ENCODE measurements at places on chromosomes 16 and 17.

DNA sequence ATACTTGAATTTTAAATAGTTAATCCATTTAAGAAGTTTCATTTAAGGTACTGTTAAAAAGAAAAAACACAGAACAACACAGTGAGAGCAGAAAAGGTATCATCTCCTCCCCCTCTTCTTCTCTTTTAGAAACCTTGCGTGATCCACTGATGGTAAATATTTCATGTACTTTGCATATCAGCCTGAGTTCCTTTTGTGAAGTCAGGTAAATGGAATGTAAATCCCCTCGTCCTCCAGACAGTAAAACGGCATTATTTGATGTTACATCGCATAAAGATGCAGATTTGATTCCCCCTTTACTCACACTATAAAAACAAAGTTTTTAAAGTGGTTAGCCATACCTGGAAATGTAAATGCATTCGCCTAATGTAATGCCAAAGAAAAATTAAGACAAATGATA is 234.4 kb downstream of the WWOX start:
- no peak for DNase-seq

GRCh38 chr17:42760652-42761581 is at the start of gene RAMP2:
RAMP2 (plus strand) TSS chr17:42761227; CDS start chr17:42761262, 35 bp downstream.
- no peak for DNase-seq

DNA sequence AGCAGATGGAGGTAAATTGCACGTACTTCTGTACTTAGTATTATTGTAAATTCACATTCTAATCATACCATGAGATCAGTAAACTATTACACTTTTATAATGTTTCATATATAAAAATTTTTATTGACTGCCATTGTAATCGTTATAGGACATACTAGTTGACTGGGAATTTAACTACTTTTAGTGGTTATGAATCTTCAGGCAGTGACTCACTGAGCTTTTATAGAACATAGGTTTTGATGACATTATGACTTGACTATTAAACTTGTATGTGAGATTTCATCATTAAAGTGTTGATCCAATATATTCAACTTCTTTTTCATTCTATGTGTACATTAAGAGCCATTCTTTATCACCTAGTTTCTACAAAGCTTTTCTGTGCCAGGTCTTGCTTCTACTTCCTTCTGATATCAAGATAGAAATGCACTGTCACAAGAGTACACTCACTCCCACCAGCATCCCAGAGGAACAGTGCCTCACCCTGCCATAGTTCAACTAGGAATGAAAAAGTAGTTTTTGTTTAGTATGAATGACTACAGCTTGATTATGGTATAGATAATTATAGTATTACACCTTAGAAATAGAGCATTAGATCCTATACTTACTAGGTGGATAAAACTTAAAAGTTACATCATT is 142.4 kb upstream of the RBL2 start:
- DNase-seq = no peak

DNA sequence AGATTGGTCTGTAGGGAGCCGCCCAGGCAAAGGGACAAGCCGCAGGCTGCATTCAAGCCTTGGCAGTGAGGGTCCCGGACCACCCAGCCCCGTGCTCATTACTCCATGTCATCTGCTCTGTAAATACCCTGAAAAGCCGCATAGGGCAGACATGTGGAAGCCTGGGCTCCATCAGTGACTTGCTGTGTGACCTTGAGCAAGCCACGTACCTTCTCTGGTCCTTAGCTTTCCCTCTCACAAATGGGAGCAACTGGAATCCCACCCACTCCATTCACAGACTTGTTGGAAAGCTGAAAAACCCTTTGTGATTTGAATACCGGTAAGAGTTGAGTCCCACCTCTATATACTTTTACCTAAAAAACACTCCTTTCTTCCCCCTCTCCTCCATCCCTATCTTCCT is 11.9 kb downstream of the CAMKK1 start:
- DNase-seq = no peak

DNA sequence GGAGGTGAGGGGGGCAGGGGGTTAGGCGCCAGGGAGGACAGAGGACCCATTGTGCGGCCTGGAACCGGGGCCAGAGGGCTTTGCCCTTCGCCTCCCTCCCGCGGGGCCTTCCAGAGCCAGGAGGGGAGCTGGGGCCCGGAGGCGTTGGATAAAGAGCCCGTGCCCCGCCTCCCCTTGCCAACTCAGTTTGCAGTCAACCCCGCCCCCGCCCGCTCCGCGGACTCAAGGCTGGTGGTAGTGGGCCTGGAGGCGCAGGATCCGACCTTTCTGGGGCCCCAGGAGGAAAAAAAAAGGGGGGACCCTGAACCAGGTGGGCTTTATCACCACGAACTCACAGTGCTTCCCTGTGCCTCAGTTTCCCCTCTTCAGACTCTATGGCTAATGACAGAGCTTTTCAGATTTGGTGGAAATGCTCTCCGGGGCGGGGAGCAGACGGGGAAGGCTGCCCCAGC is 2.0 kb upstream of the SPHK1 start:
- no peak for DNase-seq

DNA sequence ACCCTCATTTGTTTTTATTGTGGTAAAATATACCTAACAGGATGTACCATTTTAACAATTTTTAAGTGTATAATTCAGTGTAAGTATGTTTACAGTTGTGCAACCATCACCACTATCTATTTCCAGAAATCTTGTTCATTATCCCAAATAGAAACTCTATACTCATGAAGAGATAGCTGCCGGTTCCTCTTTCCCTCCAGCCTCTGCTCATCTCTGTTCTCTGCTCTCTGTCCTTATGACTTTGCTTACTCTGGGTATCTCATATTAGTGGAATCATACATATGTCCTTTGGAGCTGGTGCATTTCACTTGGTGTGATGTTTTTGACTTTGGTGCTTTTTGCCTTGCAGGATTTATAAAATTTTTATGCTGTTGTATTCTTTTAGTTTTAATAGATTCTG is 19.4 kb downstream of the CYLD start:
- DNase-seq = no peak

DNA sequence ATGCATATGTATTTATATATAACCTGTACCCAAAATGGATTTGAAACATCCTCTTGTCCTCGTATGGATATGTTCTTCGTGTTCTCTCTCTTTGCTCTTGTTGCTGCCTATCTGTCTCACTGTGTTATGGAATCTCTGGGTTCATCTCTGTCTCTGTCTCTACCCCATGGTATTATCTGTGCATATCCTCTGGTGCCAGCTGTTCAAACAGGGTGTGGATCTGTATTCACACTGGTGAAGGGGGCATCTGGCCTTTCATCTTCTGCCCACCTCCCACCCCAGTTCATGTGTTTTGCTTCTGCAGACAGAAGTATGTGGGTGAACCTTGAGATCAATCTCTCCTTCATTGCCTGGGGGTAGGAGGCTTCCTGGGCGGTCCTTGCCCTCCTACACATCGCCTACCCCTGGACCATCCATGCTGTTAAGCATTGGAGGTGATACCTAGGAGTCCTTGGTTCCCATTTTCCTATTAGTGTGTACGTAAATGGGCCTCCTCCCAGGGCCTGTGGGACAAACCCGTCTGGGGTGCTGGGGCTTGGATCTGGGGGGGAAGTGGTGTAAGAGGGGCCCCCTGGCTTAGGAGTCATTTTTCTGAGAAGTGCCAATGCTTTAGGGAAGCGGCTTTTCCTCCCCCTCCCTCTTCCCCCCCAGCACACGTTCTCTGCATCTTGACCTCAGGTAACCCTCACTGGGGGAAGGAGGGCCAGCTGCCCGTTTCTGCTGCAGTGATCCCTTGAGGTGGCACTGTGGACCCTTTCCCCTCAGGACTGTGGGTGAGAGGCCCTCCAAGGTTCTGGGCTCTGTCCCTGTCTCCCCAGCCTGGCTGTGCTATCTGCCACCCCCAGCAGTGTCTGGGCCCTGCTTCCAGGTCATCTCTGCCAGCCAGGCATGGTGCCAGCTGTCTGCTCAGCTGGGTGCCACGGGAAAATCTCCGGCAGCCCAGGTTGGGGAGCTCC is 21.1 kb downstream of the RARA start:
- DNase-seq = no peak

DNA sequence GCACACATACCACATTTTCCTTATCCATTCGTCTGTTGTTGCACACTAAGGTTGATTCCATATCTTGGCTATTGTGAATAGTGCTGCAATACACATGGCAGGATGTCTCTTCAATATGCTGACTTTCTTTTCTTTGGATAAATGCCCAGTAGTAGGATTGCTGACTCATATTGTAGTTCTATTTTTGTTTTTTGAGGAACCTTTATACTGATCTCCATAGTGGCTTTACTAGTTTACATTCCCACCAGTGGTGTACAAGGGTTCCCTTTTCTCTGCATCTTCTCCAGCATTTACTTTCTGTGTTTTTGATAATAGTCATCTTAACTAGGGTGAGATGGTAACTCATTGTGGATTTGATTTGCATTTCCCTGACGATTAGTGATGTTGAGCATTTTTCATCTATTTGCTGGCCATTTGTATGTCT is 118.1 kb downstream of the STXBP4 start:
- no peak for DNase-seq

DNA sequence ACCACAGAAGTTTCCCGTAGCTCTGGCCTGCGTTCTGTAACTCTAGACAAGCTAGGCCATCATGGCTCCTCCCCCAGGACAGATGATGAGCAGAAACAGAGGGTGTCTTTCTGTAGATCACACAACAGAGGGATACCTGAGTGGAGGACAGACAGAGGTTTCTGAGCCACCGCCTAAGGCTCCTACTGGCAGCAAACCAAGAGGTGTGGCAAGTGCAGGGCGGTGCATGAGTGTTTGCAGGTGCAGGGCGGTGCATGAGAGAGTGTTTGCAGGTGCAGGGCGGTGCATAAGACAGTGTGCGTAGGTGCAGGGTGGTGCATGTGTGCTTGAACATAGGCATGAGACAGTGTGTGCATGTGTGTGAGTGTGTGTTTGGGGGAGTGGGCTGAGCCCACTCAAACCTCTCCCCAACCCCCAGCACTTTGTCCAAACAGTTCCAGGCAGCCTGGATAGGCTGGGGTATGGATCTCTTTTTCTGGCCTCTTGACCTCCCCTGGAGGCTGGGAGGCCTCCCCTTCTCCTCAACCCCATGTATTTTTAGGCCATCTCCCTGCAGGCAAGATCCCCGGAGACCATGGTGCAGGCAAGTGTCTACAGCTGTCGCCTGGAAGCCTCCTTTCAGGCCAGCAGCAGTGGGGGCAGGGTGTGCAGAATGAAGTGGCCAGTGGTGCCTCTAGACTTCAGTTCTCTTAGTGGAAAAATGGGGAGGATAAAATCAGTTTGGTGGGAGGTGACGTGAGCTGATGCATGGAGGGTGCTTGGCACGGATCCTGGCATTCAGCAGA is 53.4 kb upstream of the CBX4 start:
- DNase-seq = no peak

DNA sequence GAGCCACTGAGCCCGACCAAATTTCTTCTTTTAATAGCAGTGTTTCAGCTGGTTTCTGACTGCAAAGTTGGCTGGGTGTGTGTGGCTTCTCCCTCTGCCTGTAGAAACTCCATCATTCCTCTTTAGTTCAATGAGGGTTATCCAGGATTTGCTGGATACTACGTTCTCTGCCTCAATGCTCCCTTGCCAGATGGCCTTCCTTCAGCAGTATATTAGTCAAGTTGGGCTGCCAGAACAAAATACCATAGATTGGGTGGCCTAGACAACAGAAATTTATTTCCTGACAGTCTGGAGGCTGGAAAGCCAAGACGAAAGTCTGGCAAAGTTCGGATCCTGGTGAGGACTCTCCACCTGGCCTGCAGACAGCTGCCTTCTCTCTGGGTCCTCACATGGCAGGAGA is 103.7 kb downstream of the NOG start:
- DNase-seq = no peak

DNA sequence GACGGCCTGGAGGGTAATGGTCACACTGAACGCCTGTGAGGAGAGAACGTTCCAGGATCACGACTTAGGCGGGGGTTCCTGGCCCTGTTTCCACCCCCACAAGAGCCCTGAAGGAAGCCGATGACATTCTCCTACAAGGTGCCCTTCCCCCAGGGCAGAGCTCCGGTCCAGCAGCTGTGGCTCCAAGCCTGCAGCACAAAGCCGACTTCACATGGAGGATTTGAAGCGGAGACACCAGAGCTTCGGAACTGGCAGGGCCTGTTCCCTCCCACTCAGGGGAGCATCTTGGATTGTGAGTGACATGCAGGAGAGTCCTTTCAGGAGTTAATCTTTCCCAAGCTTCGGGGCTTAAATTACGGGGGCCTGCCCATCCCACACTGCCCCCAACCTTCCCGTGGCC is 5.0 kb downstream of the FADS6 start:
- DNase-seq = no peak

- no peak for DNase-seq
Observed at GRCh38 chr16:59263955-59264354, 529.8 kb upstream of the GOT2 start.

DNA sequence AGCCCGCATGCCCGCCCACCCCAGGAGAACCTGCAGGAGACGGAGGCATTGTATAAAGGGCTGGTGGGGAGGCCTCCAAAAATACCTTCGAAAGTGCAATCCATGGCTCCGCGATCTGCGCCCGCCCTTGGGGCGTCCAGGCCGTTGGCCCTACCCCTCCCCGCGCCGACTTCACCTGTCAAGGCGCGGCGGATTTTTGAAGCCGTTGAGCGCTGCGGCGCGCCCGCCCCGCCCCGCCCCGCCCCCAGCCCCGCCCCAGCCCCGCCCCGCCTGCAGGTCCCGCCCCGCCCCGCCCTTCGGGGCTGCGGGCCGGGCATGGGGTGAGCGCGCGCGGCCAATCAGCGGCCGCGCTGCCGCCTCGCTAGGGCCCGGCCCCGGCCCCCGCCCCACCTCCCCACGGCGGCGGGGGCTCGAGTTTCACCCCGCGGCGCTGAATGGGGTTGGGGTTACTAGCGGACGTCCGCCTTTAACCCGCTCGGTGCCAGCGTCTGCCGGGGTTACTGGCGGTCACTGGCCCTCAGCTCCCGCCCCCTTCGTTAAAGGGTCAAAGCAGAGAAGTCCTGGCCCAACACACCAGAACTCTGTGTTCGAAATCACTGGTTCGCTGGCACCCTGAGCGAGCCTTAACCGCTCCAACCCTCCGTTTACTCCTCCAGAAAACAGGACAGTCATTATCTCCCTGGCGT is 13.2 kb downstream of the SREBF1 start:
- no peak for DNase-seq

DNA sequence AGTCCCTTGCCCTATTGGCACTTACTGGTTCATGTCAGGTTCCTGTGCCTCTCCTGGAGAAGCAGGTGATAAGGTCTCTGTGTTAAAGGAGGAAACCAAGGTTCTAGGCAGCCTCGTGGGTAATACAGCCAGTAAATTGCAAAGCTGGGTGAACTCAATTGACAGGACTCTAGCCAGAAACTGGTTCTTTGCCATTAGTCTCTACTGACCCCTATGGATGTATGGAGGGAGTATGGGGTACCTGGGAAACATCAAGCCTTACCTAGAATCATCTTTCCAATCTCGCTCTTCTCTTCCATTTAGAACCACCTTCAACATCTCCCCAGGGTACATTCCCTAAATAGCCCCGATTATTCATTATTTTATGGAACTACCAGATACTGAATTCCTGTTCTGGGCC is 169.3 kb downstream of the CDH13 start:
- DNase-seq = no peak

- DNase-seq = no peak
Observed at GRCh38 chr17:9174779-9175574, 153.7 kb downstream of the NTN1 start.

- no peak for DNase-seq
Observed at GRCh38 chr17:58693751-58694150, 1.3 kb downstream of the RAD51C start.

GRCh38 chr16:86532526-86532815 is 22.1 kb downstream of the FOXF1 start:
- no peak for DNase-seq

- no peak for DNase-seq
Observed at GRCh38 chr17:68954146-68954896, 871 bp downstream of the ABCA8 start.

Data from stimulated activated CD8-positive, alpha-beta memory T cell treated with anti-CD3 and anti-CD28 coated beads, Interleukin-4, amount 100 ng/mL, for 1 hour (primary cell).